ENCODE measurements at places on chromosomes 7 and 10. TPM values are rescaled to one million over a fixed set of nuclear protein-coding genes. Genes with fewer than 3 reads are reported as not detected.

- DNase-seq: no peak
Observed at GRCh38 chr7:45889367-45890067, 1.2 kb downstream of the IGFBP1 start.

Gene ACTL6B
- total RNA-seq: not detected

DNA sequence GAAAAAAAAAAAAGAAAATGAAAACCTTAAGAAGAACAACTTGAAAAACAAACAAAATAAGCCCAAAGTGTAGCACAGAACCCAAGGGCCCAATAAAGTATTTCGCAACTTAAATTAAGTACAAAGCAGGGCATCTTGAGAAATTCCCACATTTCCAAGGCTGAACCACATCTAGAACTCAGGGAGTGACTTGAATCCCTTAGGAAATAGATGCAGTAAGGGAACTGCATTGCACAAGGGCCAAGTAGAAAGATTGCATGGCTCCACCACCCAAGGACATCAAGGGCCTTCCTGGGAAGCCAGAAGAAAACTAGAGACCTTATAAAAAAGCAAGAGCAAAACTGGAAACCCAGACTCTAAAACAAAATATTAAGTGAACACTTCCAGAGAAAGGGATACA is 352.7 kb downstream of the CXCL12 start:
- DNase-seq: no peak

- no peak for DNase-seq
Observed at GRCh38 chr7:133778472-133778871, 348.7 kb upstream of the LRGUK start.

- no peak for DNase-seq
Observed at GRCh38 chr7:79050603-79051002, 402.9 kb downstream of the MAGI2 start.

DNA sequence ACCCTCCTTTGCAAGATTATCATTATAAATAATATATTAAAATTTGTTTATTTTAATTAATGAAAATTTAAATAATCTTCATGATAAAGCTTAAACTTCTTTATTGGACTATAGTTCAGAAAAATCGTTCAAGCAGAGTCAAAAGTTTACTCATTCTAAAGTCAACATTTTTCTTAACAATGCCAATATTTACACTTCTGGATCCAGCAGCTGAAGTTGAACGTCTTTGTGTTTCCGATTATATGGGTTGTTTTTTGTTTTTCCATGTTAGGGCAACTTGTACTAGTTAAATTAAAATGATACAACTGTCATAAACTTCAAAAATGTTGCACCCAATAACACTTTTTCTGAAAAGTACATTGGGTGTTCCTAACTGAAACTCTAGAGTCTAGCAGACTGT is 43.8 kb downstream of the GRB10 start:
- no peak for DNase-seq

DNA sequence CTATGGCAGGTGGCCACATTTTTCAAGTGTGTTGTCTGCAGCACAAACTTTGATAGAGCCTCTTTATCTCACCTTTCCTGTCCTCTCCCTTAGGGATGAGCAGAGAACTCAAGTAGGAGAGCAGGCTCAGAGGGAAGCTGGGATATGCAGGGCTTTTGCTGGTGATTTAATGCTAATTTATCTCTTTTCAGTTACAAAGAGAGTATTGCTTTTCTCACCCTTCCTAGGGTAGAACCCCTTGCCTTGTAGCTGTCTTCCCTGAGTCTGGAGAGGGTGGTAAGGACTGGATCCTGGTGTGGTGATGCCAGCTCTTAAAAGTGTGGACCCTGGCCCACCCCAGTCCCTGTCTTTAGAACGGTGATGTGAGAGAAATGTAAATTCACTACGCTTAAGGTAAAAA is 1061.4 kb downstream of the TYW1 start:
- DNase-seq: no peak

Gene HTR7
- total RNA-seq: 0.26 TPM

- no peak for DNase-seq
Observed at GRCh38 chr7:130939321-130940095, 205.5 kb upstream of the KLF14 start.

GRCh38 chr10:11035301-11035991 is 17.8 kb downstream of the CELF2 start:
- no peak for DNase-seq

Gene RHEB
- total RNA-seq: 97.2 TPM

GRCh38 chr10:65416094-65416493 is 1509.7 kb upstream of the LRRTM3 start:
- DNase-seq: no peak

- DNase-seq: no peak
Observed at GRCh38 chr10:101214446-101215396, 14.5 kb downstream of the LBX1 start.

GRCh38 chr7:157711353-157711888 is 374.6 kb downstream of the DNAJB6 start:
- no peak for DNase-seq
